ENCODE measurements at places on chromosomes 12 and 14. TPM values are rescaled to one million over a fixed set of nuclear protein-coding genes. Genes with fewer than 3 reads are reported as not detected.

CLEC6A gene
- not detected for total RNA-seq

- no peak for DNase-seq
Measured at GRCh38 chr14:57199921-57200320, 68.8 kb downstream of the EXOC5 start.

- no peak for DNase-seq
Measured at GRCh38 chr14:68823434-68824206, 30.8 kb upstream of the ZFP36L1 start.

- DNase-seq, result no peak
Measured at GRCh38 chr14:77988096-77988870, 181.9 kb upstream of the NRXN3 start.

DNA sequence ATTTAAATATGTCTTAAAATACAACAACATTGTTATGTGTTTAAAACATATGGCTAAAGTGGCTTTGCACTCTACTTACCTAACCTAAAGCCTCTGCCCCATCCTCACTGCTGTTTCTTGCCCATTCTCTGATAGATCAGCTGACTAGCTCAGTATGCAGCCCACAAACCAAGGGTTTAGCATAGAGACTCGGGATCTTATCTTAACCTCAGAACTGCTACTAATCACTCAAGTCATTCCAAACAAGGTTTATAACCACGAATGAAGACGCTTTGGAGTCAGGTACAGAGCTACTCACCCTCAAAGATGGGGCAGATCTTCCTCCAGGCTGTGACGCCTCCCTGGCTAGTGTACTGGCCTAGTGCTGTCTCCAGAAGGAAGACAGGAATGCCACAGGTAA lies 19.3 kb downstream of the SLC6A13 start:
- DNase-seq, result no peak

CERS5 gene
- 79.5 TPM for total RNA-seq

ADAMTS20 gene
- total RNA-seq, result 0.69 TPM

DNA sequence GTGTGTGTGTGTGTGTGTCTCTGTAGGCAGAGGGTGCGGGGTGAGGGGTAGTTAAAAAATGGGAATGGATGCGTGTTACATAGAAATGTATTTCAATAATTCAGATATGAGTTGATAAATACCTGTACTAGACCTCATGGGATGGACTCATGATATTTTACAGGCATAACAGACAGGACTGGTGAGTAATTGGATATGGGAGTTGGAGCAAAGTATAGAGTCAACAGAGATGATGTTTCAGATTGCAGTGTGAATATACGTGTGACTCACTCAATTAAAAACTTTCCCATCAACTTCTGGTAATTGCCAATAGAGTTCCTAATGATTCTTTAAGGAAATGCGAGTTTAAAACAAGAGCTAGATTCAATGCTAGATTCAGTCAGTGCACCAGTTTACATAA lies 711.9 kb downstream of the C12orf50 start:
- DNase-seq, result no peak

UNC79 gene
- 20.7 TPM for total RNA-seq

DNA sequence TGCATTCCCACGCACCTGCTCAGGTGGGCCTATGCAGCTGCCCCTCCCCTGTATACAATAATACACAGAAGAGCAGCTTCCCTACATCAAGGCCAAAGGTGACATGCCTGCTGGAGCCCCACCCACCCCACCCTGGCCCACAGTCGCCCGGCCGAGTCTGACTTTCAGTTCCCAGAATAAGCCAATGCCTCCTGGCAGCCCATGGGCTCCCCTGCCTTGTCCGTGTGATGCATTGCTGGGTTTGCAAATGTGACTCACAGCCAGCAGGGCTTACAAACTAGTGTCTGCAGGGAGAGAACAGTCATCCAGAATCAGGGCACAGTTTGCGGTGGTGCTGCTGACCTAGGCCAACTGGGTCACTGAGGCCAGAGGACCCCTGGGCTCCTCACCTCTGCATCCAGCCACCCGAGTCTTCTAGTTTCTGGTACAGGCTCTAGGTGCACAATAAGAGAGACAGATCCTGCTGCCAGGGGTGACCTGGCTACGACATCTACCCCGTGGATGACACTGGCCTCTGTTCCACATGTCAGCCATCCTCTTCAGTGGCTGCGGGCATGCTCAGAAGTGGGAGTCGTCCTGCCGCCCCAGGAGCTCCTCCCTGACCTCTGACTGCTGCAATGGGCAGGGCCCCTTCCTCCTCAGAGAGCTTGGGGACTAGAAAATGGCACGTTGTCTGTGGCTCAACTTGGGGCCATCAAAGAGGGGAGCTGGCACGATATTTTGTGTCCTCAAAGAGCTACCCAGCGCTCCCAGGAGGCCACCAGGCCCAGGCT lies 84.5 kb downstream of the CHGA start:
- DNase-seq, result peak; percentile 54

AICDA gene
- total RNA-seq, result 0.11 TPM

GRCh38 chr12:85036733-85037132 lies 582 bp downstream of the LRRIQ1 start:
- DNase-seq, result no peak

DNA sequence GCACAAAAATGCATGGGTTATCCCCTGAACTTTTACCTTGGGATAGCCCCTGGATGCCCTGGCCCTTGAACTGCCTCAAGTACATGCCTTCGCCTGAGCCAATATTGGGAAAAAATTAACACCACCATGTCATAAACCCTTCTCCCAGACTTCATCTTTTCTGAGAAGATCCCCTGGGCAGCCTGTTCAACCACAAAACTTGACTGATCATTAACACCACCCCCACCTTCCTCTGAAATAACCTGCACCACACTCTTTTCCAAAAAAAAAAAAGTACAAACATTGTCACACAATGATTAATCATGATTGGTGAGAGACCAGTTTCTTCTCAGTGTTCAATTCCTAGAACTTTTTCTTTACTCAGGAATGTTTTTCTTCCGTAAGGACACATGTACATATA lies 217.9 kb downstream of the PAX9 start:
- DNase-seq, result no peak

PPHLN1 gene
- total RNA-seq, result 59.5 TPM

DNA sequence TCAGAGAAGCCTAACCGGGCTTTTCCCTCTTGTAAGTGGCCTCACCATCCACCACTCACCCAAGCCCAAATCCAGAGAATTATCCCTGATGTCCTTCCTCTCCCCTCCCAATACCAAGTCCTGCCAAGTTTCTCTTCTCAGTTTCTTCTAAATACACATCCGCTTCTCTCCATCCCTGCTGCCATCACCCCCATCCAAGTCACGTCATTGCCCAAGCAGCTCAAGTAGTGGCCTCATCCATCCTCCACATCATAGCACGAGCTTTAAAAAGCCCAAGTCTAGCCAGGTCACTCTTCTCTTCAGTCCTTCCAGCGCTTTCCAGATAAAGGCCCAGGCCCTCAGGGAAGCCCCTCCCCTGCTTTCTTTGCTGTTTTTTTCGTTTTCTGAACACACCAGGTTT lies 25.4 kb downstream of the IL31 start:
- DNase-seq, result no peak

OTOGL gene
- 0.99 TPM for total RNA-seq

KIF26A gene
- total RNA-seq, result 15.5 TPM

DNA sequence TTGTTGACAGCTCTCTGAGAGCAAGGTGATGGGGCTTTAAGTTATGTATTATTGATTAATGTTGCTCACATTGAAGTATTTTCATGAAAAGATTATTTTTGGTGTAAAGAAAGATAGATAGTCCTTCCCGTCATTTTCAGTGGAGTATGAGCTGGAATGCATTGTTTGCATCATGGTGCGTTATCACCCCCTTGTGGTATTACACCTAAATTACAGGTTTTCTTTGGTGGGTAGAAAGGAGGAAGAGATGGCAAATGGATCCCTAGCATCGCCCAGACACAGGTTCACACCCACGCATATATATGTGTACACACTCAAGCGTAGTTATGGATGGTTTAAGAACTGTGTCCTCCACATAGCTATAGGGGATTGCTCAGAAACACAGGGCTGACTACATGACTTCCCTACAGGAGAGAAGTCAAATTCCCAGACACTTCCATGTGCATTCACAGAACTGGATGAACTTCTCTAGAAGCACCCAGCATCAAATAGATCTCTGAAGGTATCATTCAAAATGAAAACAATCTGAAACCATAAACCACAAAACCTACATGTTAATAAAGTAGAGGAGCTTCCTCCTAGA lies 14.4 kb upstream of the SERPINA10 start:
- no peak for DNase-seq

OR11H12 gene
- total RNA-seq, result not detected

GRCh38 chr12:3247629-3248161 lies 170.5 kb downstream of the TSPAN9 start:
- no peak for DNase-seq

LGR5 gene
- total RNA-seq, result 1.6 TPM

GRCh38 chr12:76449016-76449415 lies 100.8 kb upstream of the BBS10 start:
- no peak for DNase-seq

- DNase-seq, result no peak
Measured at GRCh38 chr12:98968896-98969295, 323.8 kb downstream of the APAF1 start.

DNA sequence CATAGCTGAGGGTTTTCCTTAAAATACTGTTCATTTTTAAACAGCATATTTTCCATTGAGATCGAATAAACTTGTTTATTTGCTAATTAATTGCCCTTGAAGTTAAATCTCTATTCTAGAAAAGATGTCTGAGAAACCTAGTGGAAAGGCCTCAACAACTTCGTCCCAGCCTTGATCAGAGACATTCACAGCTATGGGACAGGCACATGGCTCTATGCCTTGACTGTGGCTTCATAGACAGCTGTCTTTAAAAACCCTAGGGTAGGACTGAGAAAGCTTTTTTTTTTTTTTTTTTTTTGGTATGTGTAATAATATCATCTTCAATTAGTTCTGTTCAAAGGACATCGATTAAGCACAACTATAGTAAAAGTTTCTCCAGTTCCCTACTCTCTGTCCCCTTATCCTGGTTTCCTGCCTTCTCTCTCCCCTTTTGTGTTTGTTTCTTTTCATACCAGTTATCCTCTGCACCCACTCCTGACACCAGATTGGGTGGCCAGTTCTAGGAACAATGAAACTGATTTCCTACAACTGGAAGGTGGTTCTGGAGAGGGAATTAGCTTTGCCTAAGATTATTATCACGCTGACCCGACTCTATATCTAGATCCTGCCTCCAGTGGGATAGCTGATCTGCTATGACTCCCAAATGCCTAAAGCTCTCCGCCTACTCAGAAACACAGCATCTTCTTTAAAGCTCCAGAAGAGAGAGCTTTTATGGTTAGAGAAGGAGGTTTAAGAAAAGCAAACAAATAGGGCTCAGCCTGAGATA lies 20.3 kb downstream of the SOCS2 start:
- DNase-seq, result no peak

KIF5A gene
- 101 TPM for total RNA-seq

ENDOU gene
- total RNA-seq, result 0.50 TPM

DNA sequence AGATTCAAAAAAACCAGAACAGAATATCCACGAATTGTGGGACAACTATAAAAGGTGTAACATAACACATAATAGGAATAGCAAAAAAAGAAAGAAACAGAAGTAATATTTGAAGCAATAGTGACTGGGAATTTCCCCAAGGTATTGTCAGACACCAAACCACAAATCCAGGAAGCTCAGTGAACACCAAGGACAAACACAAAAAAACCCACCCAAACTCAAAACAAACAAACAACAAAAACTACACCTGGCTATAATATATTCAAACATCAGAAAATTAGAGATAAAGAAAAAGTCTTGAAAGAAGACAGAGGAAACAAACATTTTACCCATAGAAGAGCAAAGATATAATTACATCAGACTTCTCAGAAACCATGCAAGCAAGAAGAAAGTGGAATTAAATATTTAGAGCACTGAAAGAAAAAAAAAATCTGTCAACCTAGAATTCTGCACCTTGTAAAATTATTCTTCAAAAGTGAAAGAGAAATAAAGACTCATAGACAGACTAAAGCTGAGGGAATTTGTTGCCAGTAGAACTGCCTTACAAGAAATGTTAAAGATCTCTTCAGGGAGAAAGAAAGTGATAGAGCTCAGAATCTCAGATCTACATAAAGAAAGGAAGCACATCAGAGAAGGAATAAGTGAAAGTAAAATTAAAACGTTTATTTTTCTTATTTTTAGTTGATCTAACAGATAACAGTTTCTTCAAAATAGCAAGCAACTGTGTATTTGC lies 12.1 kb upstream of the HMGA2 start:
- DNase-seq, result no peak

KLHDC1 gene
- 13.4 TPM for total RNA-seq

DNA sequence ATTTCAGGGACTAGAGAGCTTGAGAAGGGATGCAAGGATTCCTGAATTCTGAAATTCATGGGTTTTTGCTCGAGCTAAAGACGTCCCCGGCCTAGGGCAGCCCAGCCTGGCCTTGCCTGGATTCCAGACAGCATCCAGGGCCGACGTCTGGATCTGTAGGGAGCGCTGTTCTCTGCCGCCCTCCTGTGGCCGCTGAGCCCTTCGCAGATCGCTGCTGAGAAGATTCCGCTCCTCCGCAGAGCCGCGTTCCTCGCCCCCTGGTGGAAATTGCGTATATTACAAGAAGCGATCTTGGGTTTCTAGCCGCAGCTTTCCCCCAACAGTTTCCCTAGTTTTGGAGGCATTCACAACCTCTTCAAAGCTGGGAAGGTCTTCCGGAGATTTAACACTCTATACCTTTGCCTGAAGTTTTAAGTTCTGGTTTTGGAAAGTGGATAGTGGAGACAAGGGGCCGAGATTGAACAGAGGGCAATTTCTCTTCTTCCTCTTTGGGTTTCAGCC lies 5.1 kb downstream of the CISTR start:
- peak; percentile 91 for DNase-seq

- peak; percentile 8 for DNase-seq
Measured at GRCh38 chr12:25155022-25155576, 39.9 kb downstream of the DNAI7 start.

DNA sequence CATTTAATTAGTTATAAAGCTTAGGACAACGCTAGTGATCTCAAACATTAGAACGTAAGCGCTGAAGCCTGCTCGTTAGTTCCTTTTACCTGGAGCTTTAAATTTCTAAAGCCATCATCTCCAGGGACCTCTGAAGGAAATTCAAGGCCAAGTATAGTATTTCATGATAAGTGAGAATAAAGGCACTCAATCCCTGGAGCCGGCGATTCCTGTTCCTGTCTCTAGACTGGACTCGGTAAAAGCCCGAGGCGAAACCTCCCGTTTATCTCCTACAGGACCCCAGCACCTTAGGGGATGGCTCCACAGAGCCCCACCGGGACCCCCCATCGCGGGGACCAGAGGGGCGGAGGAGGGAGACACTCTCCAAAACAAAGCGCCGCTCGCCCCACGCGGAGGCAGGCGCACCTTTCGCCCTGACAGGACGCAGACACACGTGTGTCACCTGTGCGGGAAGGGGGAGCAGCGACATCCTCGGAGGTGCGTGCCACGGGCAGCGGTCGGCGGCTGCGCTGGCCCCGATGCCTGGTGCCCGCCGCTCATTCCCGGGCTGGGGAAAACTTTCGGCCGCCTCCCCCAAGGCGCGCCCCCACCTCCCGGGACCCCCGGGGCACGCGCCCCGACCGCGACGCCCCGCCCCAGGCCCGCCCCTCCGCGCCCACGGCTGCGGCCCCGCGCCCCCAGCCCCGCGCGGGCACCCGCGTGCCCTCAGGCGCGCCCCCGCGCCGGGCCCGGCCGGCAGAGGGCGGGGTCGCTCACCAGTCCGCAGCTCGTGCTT lies 678 bp downstream of the RPS6KA5 start:
- peak; percentile 58 for DNase-seq

RIPK3 gene
- 1.4 TPM for total RNA-seq

LRP1 gene
- 182 TPM for total RNA-seq

GRCh38 chr14:23306412-23307145 lies at the start of gene BCL2L2:
BCL2L2 (plus strand) TSS chr14:23306833; CDS start chr14:23307768, 935 bp downstream.
- peak; percentile 86 for DNase-seq

THAP2 gene
- 16.0 TPM for total RNA-seq

- DNase-seq, result no peak
Measured at GRCh38 chr14:64825509-64825908, 54.2 kb downstream of the SPTB start.

DDX55 gene
- total RNA-seq, result 19.5 TPM

Data from spinal cord (tissue), 10 donors.